NCI-H526 treated with DMSO at 0.1 percent for 48 hours (cell line): ENCODE measurements at places on chromosomes 7 and 10.

GRCh38 chr7:79293655-79294142 lies 159.8 kb downstream of the MAGI2 start:
- DNase-seq = no peak

- no peak for DNase-seq
Measured at GRCh38 chr7:87225696-87226095, 6.2 kb upstream of the TMEM243 start.

DNA sequence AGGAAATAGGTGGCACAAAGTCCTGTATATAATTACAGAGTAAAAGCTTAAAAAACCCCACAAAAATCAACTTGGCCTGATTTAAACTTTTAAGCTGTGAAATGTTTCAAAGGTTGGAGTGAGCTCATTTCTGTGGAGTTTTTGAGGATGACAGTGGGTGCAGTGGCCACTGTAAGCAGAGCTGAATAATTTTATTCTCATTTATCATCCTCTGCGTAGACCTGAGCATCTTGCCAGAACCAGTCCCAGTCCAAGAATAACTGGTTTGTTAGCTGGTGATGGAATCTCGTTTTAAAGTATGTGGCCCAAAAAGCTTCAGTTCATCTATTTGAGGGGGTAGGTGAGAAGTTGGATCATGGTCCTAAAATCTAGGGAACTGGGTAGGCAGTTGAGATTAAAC lies 4.4 kb downstream of the BMPER start:
- no peak for DNase-seq

- DNase-seq = no peak
Measured at GRCh38 chr7:13822678-13823077, 166.8 kb downstream of the ETV1 start.

- no peak for DNase-seq
Measured at GRCh38 chr10:121990015-121990677, 1.2 kb downstream of the TACC2 start.

DNA sequence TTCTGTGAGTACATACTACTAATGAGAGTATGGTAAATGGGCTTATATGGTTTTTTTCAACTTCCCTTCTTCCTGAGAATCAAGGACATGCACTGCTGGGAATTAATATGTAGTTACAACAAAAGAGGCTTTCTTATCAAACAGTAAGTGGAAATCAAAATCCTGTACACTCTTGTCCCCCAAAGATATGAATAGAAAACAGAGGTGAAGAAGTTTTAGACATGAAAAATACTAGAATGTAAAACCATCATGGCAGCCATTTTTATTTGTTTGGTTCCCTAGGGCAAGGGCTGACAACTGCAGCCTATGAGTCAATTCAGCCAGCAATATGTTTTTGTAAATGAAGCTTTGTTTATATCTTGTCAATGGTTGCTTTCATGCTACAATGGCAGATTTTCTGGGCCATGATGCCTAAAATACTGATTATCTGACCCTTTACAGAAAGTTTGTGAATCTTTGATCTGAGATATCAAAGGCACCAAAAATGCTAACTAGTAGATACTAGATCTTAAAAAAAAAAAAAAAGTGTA lies 422.4 kb downstream of the PARD3 start:
- DNase-seq = no peak

DNA sequence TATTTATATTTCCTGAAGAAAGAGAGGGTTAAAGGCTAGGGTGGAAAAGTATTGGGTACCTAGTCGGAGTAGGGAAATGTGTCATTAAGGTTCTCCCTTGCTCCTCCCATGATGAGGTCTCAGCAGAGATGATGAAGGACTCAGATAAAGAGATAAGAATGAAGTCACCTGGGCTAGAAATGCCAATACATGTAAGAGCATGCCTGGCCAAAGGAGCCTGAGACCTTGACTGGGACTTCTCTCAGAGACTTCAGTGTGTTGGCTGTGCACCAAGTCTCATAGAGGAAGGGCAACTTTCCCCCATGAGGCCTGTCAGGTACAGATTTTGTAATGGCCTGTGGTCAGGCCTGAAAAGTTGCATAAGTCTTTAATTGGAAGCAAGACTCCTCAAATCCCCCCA lies 361.0 kb upstream of the CDC14C start:
- DNase-seq = no peak

DNA sequence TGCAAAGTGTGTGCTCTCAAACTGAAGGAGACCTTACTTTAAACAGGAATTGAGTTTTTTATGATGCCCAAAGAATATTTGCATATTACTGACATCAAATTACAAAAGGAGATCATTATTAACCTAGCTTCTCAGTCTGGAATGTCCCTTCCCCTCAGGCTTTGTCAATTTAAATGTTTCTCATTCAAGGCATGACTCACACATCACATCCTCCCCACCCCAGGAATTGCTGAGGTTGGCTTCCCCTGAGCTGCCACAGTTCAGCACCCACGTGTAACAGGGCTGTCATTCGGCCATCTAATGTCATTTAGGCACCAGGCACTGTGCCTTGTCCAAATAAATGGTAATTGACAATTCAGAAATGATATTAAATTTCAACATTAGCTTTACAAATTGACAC lies 305.9 kb upstream of the MGMT start:
- peak; percentile 27 for DNase-seq

DNA sequence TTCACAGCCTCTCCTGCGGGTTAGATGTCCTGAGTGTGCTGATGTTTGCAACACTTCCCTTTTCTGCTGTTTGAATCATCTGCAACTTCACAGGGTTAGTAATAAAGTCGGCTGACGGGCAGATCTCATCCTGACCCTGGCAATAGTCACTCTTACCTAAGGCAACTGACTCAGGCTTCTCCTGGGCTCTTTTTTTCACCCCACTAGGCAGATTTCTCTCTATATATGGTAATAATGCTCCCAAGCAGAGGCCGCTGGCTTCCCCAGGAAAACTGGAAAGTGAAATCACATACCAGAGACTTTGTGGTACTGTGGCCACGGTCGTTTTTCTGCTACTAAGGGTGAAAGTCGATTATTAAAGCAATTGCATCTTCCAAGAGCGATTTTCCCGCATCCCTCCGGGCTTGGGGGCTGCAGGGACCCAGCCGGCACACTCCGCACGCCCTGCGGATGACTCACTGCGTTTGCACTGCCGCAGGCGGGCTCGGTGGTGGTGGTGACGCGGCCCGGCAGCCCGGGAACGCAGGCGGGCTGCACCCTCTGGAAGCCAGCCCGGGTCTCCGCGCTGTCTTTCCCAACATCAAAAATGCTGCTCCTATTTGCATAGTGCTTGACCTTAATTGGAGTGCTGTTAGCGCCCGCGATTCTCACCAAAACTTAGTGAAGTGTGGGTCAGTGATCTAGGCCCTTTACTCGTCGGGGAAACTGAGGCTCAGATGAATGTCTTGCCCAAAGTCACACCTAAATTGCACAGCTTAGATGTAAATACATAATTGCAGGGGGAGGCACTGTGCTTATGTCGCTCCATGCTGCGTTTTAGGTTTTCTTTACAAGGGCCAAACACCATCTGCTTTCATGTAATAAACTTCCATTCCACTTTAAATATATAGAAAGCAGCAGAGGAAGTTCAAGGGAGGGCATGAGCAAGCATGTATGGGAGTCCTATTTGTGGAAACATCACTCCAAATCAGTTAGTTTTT lies 47.6 kb upstream of the ITGB1 start:
- DNase-seq = peak; percentile 43
